ENCODE measurements at places on chromosomes 11 and 22.

DNA sequence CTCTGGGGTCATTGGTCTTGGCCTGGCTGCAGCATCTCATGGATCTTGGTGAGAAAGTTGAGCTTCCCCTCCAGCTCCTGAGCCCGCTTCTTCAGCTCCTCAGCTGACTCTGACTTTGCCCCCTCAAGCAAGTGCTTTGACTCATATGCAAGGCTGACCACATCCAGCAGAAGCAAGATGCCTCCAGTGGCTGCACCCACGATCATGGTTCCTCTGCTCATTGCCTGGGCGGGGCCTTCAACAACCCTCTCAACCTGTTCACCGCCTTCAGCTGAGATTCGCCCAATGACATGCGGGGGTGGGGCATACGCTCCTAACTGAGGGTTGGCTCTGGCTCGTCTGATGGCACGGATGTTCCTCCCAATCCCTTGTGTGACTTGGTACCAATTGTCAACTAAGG lies 11.9 kb downstream of the APOL2 start:
- DNase-seq: no peak

DNA sequence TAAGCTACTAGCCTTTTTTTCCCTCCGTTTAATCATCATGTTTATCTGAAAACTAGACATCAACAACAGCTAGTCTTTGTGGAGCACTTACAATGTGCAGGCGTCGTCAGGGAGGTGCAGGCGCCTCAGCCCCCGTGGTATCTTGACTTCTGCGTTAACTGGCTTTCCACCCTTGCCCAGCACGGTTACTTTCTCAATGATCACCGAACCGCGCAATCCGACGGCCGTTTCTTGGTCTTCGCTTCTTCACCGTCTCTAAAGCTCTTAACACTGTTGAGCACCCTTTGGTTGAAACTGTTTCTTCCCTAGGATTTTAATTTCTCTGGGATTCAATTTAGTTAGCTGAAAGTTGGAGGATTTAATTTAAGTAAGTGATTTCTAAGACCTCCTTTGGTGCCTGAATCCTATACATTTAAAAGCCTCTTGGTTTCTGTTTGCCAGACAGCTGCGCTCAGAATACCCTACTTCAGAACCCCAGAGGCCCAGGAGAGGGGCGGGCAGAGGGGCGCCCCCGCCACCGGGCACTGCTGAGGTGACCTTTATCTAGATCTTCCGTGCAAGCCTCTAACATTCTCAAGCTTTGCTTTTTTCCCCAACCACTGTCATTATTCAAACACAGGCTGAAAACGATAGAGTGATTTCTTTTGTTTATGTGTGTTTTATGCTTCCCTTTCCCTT lies 18.0 kb upstream of the TMEM218 start:
- DNase-seq: no peak

GRCh38 chr11:65793625-65794400 lies 7.0 kb downstream of the OVOL1 start:
- DNase-seq: no peak

DNA sequence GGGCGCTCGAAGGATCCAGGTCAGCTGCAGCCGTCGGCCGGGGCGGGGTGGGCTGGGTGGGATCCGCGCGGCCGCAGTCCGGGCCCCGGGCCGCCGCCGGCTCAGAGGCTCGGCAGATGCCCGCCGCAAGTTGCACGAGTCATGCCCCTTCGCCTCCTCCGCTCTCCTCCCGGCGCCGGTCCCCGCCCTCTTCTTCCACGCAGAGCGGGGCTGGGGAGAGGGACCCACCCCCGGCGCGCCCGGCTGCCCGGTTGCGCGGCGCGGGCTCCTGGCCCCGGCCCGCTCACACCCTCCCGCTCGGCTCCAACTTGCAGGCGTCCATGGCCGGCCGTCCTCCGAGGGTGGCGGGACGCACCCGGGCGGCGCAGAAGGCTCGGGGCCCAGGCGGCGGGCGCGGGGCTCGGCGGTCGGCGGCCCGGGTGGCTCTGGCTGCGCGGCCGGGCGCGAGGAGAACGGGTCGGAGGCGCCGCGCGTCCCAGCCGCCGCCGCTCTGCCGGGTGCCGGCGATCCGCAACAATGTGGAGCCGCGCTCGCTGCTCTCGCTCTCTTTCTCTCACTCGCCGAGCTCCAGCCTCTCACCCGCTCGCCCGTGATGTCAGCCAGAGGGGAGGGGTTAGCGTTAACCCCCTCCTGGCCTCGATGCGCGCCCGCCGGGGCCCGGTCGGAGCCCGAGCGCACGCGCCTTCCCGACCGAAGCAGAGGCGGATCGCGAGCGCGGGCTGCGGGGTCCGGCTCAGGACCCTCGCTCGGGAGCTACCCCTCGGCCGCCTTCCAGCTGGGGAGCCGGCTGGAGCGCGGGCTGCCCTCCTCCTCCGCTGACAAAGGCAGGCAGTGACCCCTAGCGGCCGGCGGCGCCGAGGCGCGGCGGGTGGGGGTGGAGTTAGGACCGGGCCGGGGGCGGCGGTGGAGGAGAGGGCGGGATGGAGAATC lies at the start of gene NECTIN1:
Gene NECTIN1, minus strand, starts transcription at position 550 of the 930 bp plus-strand sequence. CDS start 647 bp downstream, outside the sequence.
- peak; percentile 73 for DNase-seq

DNA sequence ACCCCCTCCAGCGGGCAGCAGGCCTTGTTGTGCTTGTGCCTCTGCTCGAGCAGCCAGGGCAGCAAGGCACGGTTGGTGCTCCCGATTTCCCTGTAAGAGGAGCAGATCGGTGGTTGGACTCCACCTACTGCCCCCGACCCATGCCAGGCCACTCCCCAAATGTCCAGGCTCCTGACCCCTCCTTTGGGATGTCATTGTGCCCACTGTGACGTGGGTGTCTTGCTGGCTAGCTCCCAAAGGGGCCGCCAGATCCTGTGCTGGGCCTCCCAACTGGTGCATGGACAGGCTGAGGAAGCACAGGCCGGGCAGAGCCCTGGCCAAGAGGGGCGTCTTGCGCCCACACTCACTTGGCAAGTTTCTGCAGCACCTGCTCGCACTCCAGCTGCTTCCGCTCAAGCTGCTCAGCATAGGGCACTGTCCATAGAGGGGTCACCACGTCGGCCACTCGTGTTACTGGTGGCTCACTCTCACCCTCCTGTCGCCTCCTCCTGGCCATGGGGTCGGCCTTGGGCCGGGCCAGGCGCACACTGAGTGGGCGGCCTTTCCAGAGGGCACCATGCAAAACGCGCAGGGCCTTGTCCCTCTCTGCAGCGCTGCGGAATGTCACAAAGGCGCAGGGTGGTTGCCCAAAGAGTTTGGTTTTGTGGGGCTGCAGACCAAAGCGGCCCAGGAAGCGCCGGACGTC lies at the start of gene RANBP1:
Gene RANBP1, plus strand, starts transcription at position 414 of the 685 bp plus-strand sequence. Its CDS starts 81 bp downstream, at position 495.
- no peak for DNase-seq

Measured in T-helper 17 cell (primary cell).